ENCODE measurements at places on chromosomes 11 and 22. TPM values are rescaled to one million over a fixed set of nuclear protein-coding genes. Genes with fewer than 3 reads are reported as not detected.

GRCh38 chr11:28759311-28759710, 651.1 kb downstream of the METTL15 start:
- DNase-seq, result no peak

Gene PRMT3
- 9.7 TPM for polyA plus RNA-seq

DNA sequence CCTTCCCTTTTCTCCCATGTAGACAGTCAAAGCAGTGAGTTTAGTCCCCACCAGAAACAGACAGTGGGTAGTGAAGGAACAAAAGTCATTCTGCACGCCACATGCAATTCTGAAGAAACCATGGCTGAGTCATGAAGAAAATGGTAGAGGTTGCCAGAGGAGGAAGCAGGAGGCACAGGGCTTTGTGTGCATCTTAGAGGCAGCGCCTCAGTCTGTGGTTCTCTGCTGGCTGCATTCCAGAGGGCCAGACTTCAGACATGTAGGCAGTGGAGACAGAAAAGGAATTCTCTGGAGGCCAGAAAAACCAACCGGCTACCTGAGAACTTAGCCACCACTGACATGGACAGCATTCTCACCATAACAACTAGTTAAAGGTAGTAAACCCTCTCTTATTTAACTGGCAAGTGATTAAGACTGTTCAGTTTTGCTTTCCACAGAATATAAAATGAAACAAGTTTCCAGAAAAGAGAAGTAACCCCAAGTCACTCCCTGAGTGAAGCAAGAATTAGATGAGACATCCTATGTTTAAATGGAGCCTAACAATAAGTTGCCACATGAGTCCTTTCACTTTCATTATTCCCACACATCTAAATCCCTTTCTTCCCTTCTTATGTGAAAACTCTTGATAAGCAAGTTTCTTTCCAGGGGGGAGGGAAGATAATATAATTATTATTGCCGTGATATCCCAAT, 556.1 kb downstream of the SOX6 start:
- no peak for DNase-seq

Gene HDHD5
- polyA plus RNA-seq, result 46.5 TPM

DNA sequence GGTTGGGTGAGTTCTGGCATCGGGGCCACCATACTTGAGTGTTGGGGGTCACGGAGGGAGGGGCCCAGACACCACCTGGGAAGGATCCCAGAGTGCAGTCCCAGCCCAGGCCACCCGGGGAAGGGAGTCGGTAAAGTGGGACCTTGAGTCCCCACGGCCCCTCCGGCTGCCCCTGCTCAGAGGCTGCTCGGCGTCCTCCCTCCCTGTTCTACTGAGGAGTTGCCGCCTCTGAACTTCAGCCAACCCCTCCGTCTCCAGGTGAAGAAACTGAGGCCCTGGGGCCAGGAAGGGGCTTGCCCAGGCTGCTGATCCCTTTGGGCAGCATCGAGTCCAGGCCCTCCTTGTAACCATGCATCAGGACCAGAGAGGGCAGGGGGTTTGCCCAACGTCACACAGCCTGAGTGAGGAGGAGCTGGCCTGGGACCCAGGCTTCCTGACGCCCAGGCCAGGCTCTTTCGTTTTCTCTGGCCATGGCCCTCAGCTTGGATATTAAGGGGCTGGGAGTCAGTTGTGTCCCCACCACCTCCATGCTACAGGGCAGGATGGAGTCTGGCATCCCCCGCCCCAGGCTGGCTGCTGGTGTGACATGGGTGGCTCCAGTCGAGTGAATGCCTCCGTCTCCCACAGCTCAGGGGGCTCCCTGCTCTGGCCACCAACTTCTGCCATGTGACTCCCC, 1.3 kb downstream of the PARVG start:
- no peak for DNase-seq

DNA sequence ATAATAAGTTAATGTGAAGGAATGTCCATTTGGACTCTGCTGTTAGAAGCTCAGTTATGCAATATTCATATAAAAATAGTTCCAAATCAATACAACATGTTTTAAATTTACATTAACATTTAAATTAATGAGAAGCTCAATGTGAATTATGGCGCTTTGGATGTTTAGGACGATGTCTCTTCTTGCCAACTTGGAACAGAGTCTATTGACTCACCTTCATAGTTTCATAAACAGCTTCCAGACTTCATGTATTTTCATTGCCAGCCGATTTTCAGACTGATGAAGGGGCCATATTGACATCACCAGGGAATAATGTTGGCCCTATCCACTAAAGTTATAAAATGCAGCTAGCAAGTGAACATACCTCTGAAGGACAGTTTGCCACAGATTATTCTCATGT, 1136.2 kb downstream of the LRRC4C start:
- no peak for DNase-seq
